ENCODE measurements at places on chromosomes 11 and 22.

- DNase-seq = no peak
These were observed 46.4 kb downstream of the MUC6 start for GRCh38 chr11:990101-990500.

DNA sequence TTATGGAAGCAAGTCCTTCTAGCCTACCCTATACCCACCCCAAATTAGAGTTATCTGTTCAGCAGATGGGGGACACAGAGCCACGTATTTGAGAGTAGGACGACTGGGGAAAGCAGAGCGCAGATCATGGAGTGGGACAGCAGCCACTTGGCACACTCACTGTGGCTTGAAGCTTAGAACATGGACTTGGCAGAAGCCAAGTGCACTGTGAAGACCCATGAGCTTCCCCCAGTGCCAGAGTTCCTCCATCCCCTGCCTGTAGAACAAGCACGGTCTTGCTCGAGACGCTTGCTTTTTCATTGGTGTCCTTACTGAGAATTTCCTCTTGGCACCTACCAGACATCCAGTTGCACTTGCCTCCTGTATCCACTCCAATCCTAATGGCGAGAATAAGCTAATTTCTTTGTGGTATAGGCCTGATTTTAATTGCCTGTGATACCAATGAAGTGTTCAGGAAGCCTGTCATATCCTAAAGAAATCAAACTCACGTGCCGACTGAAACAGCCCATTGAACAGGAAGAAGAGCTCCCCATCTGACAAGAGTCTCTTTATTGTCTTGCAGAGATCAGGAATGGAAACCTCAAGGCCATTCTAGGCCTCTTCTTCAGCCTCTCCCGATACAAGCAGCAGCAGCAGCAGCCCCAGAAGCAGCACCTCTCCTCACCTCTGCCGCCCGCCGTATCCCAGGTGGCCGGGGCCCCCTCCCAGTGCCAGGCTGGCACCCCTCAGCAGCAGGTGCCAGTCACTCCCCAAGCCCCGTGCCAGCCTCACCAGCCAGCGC lies 166.9 kb downstream of the NAV2 start:
- DNase-seq = no peak

DNA sequence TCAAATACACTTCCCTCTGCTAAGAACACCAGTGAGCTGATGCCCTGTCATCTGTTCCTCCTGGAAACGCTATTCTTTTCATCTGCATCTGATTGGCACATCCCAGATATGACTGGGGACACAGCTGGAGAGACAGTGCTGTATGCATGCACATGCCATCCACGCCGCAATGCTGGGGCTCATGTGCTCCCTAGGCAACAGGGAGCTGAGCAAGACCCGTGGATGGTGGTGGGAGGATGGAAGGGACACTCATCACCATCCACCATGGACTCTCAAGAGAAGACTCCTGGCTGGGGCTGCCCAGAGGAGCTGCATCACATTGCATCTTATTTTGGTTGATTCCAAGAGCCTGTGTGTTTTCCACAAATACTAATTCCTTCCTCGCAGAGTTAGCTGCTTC lies 534.9 kb downstream of the OPCML start:
- no peak for DNase-seq

DNA sequence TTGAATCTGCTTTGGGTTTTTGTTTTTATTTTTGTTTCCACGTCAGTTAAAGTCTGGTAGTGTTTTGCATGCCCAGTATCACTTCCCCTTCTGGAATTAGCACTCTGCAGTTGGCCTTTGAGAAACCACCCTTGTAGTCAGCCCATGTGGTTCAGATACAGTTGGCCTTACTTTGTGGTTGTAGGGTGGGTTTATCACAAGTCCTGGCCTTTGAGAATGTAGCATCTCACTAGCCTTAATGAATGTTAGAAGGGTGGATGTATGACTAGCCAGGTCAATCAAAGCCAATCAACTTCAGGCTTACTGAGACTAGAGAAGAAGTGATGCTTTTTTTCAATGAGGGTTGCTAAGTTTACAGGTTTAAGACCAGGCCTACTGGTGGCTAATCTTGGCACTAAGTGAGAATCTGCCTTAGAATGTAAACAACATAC lies 19.8 kb downstream of the ARL14EP start:
- DNase-seq = no peak
